Right cardiac atrium (tissue), 5 donors: ENCODE measurements at places on chromosomes 6 and 20.
A peak's percentile ranks its signal among the peaks of the same experiment; 100 is the strongest.

- no peak for DNase-seq
These were observed 60.2 kb downstream of the IL20RA start for GRCh38 chr6:136984578-136984977.

DNA sequence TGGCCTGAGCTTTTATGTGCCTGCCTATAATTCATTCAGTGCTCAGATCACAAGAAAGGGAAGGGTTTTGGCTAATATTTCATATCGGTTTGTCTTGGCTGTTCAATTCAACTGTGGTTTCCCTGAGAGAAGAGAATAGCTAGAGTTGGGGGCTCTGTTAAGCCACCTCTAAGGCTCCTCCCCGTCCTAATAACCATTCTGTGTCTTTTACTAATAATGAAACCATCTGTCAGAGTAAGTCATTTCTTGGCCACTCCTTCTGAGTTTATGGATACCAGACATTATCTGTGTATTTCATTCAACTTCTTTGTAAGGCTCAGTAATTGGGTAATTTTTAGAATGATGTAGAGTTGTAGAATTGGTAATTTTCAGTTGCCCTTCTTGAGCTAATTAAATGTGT is 5.2 kb downstream of the STX11 start:
- no peak for DNase-seq

DNA sequence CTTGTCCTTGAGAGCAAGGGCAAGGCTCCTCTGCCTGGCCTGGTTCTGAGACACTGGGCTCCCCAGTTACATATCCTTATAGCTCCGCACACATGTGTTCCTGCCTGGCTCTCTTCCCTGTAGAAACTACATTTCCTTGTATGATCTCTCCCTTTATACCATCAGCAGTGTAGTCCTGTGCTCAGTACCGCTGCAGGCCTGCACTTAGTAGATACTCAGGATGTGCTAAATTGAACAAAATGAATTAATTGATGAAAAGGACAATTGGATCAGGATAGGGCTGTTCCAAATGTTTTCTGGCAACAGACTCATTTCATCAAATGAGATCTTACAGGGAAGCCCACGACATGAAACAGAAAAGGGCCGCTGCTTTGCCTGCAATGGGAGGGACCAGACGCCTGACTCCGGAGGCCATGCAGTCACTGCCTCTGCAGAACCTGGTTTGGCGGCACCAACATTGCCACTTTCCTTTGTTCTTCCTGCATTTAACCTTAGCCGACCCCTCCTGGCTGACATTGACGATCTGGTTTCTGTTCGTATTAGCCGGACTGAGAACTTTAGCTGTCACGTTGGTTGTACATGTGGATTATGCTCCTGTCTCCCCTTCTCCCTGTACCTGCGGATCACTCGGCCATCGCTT is 53.3 kb downstream of the CHMP4B start:
- no peak for DNase-seq

- DNase-seq: no peak
These were observed 95.6 kb downstream of the SYCP2 start for GRCh38 chr20:59837623-59838394.

DNA sequence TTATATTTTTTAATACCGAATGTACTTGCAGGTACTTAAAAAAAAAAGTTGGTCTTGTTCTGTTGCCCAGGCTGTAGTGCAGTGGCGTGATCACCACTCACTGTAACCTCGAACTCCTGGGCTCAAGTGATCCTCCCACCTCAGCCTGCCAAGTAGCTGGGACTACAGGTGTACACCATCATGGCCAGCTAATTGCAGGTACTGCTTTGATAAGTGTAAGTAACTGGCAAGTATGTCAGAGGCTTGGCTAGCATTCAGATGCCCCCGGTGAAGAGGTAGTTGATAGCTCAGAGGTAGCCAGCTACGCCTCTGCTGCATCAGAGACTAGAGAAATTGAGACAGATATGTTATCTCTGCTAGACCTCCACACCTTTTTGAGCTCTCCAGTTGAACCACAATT is 40.5 kb downstream of the BTBD9 start:
- no peak for DNase-seq

GRCh38 chr6:113630738-113631535 is 226.2 kb upstream of the MARCKS start:
- DNase-seq: peak; percentile 46

- DNase-seq: no peak
These were observed 3.5 kb downstream of the SIRPA start for GRCh38 chr20:1898482-1899240.

- no peak for DNase-seq
These were observed 34.1 kb upstream of the HMGA1 start for GRCh38 chr6:34202329-34203201.

GRCh38 chr6:70082830-70083229 is 216.5 kb downstream of the COL19A1 start:
- DNase-seq: no peak

- no peak for DNase-seq
These were observed 545.4 kb upstream of the FLRT3 start for GRCh38 chr20:14882846-14883245.

- no peak for DNase-seq
These were observed 98.6 kb upstream of the NEDD9 start for GRCh38 chr6:11331111-11331510.

GRCh38 chr20:41697861-41698559 is 79.8 kb upstream of the CHD6 start:
- no peak for DNase-seq

DNA sequence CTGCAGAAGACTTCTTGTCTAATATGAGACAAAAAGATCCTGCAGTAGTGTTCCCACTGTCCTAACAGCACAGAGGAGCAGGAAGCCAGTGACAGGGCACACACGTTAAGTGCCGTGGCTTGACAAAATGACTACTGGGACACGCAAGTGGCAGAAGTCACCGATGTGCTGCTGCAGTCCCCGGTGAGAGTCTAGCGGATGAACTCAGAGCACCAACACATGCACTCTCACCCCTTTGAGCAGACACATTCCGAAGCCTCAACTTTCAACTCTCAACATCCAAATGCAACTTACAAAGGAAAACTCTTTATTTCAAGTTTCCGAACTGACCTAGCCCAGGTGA is 898 bp downstream of the LAMA4 start:
- no peak for DNase-seq

DNA sequence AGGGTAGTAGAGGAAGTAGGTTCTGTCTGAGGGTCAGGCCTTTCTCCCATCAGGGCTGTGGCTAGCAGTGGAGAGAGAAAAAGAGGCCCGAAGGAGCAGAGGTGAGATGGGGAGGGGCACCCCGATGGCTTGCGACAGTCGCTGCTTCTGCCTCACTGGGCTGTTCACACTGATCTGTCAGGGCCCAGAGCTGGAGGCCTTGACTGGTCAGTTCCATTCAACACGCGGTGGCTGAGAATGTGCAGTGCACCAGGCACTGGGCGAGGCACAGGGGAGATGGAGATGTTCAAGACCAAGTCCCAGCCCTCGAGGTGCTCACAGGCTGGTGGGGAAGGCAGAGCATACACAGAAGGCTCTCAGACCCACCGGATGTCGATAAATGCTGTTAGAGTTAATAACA is 21.4 kb downstream of the SLC12A5 start:
- DNase-seq: no peak

DNA sequence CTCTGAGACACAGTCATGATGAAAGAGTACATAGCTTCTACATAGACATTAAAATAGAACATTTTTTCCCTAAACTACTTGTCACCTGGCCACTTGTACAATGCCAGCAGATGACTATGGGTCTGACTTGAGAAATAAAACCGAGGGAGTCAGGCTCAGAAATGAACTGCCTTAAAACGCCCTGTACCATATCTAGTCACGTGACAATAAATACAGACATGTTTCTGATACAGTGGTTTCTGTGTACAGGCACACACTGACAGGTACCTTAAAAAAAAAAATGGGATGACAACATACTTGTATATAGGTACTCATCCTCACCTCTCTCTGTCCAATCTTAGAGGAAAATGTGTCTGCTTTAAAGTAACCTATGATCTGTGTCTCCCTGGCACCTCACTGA is 144.1 kb downstream of the SH3BGRL2 start:
- no peak for DNase-seq

- DNase-seq: peak; percentile 88
These were observed 20.0 kb upstream of the TRIM27 start for GRCh38 chr6:28943557-28944411.

DNA sequence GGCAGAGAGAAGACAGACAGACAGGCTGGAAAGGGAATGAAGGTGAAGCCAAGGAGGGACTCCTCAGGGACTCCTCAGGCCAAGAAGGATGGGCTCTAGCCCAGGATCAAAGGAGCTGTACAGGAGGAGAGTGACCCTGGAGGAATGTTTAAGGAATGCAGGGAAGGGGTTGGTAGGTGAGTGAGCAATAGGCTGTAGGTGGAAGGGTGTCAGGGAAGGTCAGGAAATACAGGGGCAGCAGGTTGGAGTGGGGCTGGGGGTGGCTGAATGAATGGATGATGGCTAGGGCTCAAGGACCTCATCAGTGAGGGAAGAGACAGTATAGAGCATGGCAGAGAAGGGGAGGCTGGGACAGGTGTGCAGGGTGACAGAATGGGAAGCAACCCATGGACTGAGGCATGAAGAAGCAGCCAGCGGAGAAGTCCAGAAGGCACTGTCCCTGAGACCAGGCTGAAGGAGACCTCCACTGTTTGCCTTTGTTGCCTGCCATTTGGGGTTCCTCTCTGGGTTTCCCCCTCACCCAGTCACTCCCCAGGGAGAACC is 13.2 kb downstream of the SYNGAP1 start:
- DNase-seq: no peak

- no peak for DNase-seq
These were observed 50.3 kb downstream of the RRBP1 start for GRCh38 chr20:17631576-17632319.

DNA sequence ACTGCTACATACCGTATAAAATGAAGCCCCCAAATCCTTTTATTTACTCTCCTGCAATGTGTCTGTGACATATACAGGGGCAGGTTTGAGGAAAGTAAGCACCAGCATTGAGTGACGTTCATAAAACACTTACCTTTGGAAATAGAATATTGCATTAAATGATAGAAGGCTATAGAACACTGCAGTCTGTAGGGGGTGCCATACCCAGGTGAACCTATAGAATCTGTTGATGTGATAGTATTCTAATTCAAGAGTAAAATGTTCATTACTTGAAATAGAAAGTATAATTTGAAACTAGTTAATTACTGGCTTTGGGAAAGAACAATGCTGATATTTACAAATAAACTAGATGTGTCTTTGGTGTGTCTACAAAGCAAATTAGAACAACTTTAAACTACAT is 47.0 kb upstream of the PRL start:
- no peak for DNase-seq

DNA sequence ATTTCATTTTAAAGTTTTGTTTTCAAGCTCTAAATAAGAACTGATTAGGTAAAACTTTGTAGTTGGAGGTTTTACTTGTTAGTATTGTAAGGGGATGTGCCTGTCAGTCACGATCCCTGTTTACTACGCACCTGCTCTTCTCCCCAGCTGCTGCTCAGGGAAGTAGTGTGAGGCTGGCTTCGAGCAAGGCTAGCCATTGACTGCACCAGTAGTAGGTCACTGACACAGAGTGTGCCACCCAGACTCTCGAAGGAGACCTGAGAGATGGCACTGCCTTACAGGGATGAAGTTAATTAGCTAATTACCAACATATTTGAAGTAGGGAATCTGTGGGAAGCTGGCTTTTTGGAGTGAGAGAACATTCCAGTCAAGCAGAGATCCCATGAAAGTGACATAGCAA is 89.2 kb downstream of the DNAH8 start:
- DNase-seq: no peak

GRCh38 chr6:157840776-157841175 is 17.7 kb downstream of the SNX9 start:
- no peak for DNase-seq

DNA sequence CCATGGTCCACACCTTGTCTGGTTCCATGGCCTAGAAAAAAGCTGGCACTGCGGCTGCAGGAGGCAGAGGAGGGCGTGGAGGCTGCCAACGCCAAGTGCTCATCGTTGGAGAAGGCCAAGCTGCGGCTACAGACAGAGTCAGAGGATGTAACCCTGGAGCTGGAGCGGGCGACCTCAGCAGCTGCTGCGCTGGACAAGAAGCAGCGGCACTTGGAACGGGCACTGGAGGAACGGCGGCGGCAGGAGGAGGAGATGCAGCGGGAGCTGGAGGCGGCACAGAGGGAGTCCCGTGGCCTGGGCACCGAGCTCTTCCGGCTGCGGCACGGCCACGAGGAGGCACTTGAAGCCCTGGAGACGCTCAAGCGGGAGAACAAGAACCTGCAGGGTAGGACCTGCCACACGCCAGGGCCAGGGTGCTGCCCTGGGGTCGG is 43.4 kb downstream of the MYH7B start:
- DNase-seq: no peak

DNA sequence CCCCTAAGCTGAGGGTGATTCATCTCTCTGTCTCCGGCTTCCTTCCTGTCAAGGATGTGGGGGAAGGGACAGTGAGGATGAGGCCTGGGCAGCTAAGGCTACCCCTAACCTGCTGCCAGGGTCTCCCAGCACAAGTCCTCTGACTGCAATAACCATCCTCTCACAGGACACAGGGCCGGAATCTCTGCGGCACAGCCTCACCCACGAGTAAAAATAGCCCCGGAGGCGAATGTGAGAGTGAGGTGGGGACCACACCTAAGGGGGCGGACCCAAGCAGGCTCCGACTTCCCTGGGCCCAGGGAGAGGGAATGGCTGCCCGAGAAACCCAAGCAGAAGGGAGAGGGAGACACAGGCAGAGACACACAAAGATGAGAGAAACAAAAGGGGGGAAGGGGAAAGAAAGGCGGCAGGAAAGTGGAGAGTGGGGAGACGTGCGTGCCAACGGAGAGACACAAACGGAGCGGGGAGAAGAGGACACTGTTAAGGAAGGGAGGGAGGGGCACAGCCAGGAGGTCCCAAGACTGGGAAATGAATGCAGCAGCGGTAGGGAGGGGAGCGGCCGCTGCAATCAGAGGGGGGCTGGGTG is 1.4 kb downstream of the CLIC1 start:
- peak; percentile 69 for DNase-seq

DNA sequence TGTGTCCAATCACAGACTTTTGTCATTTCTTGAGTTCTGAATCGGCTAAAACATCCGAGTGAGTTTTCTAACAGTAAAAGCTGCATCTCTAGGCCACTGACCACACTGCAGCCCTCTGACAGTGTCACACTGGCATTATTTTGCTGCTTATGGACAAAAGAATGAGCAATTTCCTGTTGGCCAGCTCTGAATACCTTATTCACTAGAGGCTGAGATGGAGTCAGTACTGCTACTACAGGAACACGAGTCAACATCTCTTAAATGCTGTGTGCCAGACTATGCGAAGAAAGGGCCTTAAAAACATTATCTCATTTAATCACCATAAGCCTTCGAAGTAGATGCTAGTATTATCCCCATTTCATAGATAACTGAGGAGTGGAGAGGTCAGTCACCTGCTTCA is 42.5 kb upstream of the IPCEF1 start:
- no peak for DNase-seq

- peak; percentile 71 for DNase-seq
These were observed 12.7 kb downstream of the SAYSD1 start for GRCh38 chr6:39102071-39102820.

- DNase-seq: no peak
These were observed 40.4 kb upstream of the PRELID3B start for GRCh38 chr20:59082981-59083380.

- no peak for DNase-seq
These were observed 326.1 kb upstream of the PREP start for GRCh38 chr6:105728995-105729394.
